CD8-positive, alpha-beta T cell (primary cell): ENCODE measurements at places on chromosomes 5 and 9.
A peak's percentile ranks its signal among the peaks of the same experiment; 100 is the strongest.

DNA sequence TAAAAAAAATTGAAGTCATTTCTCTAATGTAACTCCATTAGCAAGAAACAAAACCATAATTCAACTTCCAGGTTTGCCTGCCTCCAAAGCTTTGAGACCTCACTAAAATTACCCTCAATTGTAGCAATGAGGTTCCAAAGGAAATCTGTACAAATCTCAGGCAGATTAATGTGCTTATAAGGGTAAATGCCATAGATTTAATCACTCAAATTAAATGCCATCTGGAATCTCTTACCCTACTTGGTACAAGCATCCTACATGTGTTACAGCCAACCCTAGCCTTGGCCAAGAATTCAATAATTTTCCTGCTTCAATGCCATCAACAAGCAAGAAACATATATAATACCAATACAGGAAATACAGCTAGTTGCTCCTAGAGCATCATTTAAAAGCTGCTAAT, 452.8 kb downstream of the RAB3C start:
- no peak for DNase-seq

GRCh38 chr9:137582286-137582860, 3.6 kb upstream of the DPH7 start:
- peak; percentile 36 for DNase-seq

- no peak for DNase-seq
These were observed 18.2 kb upstream of the DCP2 start for GRCh38 chr5:112958093-112959088.

- DNase-seq: no peak
These were observed 988 bp downstream of the SHISAL2B start for GRCh38 chr5:64691291-64691690.

- no peak for DNase-seq
These were observed 148.7 kb downstream of the LURAP1L start for GRCh38 chr9:12923468-12924009.

GRCh38 chr5:107247427-107247826, 423.3 kb downstream of the EFNA5 start:
- no peak for DNase-seq

DNA sequence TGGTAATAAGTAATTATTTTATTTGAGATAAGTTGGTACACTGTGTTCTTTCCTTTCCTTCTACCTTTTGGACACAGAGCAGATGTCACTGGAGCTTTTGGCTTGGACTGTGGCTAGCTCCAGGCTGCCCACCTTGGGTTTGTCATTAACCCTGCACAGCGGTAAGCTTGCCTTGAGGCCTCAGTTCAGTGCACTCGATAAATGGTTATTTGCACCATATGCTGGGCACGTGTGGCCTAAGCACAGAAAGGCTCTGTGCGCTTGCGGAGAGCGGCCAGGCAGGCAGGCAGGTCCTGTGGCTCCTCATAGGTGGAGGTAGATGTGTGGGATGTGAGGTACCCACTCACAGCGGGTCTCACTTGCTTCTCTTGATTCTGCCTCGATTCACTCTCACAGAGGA, 30.0 kb upstream of the TENT4A start:
- no peak for DNase-seq

- no peak for DNase-seq
These were observed 68.8 kb upstream of the LRRC70 start for GRCh38 chr5:62509806-62510205.

DNA sequence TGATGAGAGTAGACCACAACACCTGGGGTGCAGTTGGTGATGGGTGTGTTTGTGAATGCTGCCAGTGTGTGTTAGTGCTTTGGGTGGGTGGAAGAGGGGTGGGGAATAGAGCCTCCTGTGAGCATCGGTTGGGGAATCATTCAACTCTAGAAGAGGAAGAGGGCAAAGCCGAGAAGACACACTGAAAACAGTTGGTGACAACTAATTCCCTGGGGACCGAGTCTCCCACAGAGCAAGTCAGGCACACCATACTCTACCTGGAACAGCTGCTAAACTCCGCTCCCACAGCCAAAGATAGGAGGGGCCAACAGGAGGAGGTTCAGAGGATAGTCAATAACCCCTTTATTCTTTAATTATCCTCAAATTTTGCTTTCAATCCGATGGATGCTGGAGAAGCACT, 1.6 kb upstream of the ARHGEF39 start:
- DNase-seq: no peak

- DNase-seq: no peak
These were observed 40.8 kb downstream of the LIFR start for GRCh38 chr5:38515646-38516045.

GRCh38 chr5:57225553-57225952, 51.7 kb downstream of the GPBP1 start:
- DNase-seq: no peak

- DNase-seq: no peak
These were observed 539.4 kb upstream of the DMAC1 start for GRCh38 chr9:8338767-8339510.

- no peak for DNase-seq
These were observed 830 bp downstream of the S100Z start for GRCh38 chr5:76850543-76851145.

GRCh38 chr9:88531920-88532698, 2.9 kb upstream of the NXNL2 start:
- DNase-seq: peak; percentile 5

GRCh38 chr5:58069846-58070245, 390.0 kb downstream of the PLK2 start:
- DNase-seq: no peak

DNA sequence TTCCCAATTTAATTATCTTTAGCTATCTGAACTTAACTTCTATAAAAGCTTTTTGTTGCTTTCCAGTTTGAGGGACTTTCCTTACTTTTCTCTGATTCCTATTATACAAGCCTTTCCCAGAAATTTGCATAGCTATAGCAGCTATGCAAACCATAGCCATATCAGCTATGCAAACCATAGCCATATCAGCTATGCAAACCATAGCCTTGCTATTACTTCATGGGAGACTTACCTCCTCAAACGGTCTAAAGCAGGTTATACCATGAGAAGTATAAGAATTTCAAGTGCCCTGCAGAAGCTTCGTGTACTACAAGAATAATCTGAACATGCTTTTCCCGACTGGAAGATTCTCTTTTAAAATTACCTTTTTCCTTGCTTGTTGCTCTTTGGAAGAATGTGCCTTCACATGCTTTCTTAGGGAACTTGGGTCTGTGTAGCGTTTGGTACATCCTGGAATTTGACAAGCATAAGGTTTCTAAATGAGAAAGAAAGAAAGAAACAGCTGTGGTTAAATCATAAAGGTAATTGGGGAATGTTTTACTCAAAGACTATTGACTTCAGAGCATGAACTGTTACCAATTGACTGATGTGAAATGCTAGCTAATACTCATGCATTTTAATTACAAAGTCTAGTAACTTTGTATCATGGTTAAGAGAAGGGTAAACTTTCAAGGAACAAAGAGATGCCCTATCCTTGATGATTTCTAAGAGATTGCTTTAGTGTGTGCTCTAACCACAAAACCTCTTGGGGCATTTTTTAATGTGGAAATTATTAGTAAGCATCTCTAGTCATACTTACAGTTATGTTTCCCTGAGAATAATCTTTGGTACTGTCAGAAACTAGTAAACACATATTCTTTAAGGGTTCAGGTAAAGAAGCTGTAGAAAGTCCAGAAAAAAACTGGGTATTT, 367.6 kb downstream of the GLIS3 start:
- DNase-seq: no peak

DNA sequence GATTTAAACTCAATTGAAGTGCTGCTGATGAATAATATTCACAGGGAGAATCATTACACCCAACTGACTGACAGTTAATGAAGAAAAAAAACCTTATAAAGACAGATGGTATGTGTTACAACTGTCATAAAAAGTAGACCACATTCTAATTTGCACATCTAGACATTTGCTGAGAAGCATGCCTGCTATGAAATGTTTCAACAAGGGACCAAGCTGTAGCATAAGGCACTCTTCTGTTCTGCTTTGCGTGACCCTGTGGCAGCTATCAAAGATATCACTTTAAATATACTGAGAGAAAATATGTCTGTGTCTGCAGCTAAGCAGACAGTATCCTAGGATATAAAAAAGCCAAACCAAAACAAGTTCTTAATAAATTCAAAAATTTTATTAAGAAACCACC, 153.7 kb downstream of the TMEM232 start:
- no peak for DNase-seq

- DNase-seq: no peak
These were observed 27.0 kb downstream of the ERAP2 start for GRCh38 chr5:96903300-96903699.

- DNase-seq: no peak
These were observed 122.2 kb downstream of the ADAMTS6 start for GRCh38 chr5:65359569-65359968.

DNA sequence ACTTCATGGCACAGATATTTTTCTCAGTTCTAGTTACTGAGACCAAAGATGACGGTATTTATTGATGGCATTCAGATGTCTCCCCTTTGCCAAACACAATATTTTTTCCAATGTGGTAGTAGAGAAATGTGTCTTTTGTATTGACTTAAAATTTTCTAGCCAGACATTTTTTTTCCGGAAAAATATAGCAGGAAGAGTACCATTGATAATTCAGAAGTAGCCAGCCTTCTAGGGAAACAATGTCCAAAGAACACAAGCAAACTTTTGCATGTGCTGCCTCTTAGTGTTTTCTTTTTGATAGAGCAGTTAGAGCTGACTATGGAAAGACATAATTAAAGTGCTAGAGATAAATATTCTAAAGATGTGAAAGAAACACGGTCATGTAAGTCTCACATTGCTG, 231.4 kb downstream of the MARCHF11 start:
- DNase-seq: no peak

- no peak for DNase-seq
These were observed 7.2 kb downstream of the ROPN1L start for GRCh38 chr5:10448754-10449360.

- DNase-seq: no peak
These were observed 85.9 kb downstream of the GOLPH3 start for GRCh38 chr5:32088214-32088613.

DNA sequence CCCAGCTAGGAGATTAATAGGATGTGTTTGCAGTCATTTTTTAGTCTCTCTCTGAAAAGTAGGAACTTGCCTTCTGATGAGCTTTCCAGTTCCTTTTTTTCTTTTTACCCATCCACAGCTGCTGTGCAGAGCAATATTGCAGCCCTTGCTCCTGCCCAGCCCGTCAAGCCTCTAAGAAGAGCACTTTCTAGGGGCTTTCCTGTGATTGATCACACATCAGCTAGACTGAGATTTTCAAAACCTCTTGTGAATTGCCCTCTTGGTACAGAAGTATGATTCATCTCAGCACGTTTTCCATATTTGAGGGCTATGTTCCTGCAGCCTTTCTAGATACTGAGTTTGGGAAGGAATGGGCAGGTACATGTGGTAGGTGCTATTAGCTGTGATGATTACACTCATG, 93.9 kb downstream of the GALNT10 start:
- DNase-seq: no peak

- no peak for DNase-seq
These were observed 40.2 kb upstream of the PCAT7 start for GRCh38 chr9:94514722-94515121.

DNA sequence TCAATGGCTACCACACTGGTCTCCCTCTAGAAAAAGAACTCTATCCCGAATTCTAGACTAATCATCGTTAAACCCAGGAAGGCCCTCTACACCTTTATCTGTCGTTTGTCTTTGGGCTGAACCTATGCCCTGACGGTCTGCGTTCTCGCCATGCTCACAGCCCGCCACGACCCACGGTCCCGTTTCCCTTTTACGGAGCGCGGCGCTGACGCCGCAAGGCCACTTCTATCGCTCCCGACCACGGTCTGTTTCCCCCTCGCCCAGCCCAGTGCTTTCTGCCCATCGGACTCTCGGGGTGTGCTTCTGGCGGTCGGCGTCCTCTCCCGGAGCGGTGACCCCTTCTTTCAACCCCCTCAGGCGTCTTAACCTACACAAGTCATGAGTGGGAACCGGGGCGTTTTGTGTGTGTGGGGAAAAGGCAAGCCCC, 974 bp downstream of the C9orf40 start:
- peak; percentile 33 for DNase-seq

DNA sequence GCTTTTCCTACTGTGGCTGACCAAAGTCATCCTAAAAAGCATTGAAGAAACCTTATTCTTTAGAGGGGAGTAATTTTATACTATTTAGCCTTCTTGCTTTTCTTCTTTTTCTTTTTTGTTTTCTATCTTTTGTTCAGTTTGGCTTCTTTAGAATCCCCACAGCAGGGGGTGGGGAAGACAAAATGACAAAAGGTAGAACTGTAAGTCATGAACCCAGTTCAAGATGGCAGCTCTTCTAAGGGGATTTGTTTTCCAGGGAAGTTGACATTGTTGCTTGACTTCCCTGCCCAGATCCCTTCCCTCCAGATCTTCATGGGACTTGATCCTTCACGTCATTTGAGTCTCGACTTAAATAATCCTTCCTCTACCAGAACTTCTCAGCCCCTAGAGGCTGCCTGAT, 692.4 kb upstream of the DMAC1 start:
- DNase-seq: no peak

- DNase-seq: no peak
These were observed at the start of gene RANBP3L for GRCh38 chr5:36301858-36302603. Gene RANBP3L (minus strand): TSS chr5:36301902. CDS start chr5:36301416, 486 bp downstream.

GRCh38 chr5:133121080-133121479, 69.3 kb downstream of the HSPA4 start:
- no peak for DNase-seq

DNA sequence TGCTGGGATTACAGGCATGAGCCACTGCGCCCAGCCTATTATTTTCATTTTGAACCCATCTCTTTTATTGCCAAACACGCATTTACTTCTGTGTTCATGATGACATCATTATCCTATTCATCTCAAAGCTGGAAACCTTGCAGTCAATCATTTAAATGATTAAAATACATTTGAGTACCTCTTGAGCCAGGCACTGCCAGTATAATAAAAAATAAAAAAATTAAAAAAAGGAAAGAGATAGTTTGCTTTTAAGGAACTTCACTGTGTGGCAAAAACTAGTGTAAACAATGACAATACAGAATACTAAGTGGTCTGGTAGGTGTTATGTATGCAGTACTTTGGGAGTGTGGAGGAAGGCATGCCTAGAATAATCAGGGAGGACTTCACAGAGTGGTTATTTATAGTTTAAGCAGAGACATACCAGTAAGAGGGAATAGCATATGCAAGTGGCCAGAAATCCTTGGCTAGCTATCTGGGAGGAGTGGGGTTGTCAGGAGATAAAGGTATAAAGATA, 8.6 kb downstream of the NSD1 start:
- no peak for DNase-seq

- DNase-seq: no peak
These were observed 43.9 kb downstream of the PAM start for GRCh38 chr5:102799017-102799416.

GRCh38 chr5:33855396-33855795, 36.4 kb downstream of the ADAMTS12 start:
- no peak for DNase-seq
